Frontal cortex (tissue), 4 donors: ENCODE measurements at places on chromosomes 5 and 9. TPM values are rescaled to one million over a fixed set of nuclear protein-coding genes. Genes with fewer than 3 reads are reported as not detected.

GRCh38 chr9:127388037-127388855 is 8.7 kb upstream of the SLC2A8 start:
- DNase-seq = no peak

DNA sequence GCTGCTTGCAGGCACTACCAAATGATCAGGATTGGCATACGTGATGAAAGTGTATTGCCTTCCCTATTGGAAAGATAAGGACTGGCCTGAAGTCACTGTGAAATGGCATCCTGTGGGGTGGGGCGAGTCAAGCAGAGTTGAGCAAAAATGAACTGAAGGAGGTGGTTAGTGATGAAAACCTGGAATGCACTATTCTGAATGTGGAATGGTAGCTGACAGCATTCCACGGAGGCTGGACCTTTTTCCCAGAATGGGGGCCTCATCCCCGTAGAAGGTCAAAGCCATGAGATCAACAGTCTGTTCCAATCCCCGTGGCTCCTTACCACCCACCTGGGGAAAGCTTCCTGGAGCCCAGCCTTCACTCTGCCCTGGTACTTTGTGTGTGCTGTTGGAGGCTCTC is 37.7 kb downstream of the ASS1 start:
- no peak for DNase-seq

- no peak for DNase-seq
Measured at GRCh38 chr5:179142434-179143198, 82.4 kb downstream of the ZNF354C start.

- DNase-seq = no peak
Measured at GRCh38 chr5:134561871-134562296, 36.4 kb downstream of the JADE2 start.

The UHRF2 gene
- total RNA-seq = 55.4 TPM

- DNase-seq = no peak
Measured at GRCh38 chr9:19757745-19758144, 31.1 kb downstream of the SLC24A2 start.

The TNFSF15 gene
- total RNA-seq = under 0.01 TPM

GRCh38 chr9:25654417-25654816 is 23.8 kb downstream of the TUSC1 start:
- DNase-seq = no peak

DNA sequence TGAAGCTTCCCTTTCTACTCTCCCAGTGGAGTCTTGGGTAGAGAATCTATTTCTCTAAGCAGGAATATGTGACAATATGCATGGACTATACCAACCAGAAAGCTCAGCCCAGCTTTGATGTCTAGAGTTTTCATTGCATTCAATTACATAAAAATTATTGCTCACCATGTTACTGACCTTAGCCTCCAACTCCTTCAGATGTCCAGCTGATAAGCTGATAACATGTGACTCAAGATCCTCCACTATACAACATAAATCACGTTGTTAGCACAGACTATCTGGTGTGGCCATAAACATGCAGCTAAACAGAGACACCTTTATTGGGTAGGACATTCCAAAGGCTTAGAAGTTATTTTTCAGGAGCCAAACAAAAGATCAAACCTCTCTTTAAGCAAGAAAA is 1168.2 kb downstream of the CDH12 start:
- no peak for DNase-seq

DNA sequence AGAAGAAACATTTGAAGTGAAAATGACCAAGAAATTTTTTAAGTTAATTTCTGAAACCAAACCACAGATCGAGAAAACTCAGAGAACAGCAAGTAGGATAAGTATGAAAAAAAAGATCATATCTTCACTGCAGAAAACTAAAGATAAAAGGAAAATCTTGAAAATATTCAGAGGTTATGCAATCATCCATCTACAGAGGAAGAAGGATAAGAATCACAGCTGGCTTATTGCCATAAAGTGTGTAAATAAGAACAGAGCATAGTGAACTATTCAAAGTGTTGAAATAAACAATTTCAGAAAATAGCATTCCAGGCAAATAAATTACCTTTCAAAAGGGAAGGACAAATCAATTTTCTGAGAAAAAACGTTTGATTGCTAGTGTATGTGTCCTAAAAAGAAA is 1191.7 kb upstream of the CDH6 start:
- DNase-seq = no peak

- DNase-seq = no peak
Measured at GRCh38 chr5:167071981-167072610, 1219.3 kb upstream of the WWC1 start.
